ENCODE measurements at places on chromosomes 7 and 10.
A peak's percentile ranks its signal among the peaks of the same experiment; 100 is the strongest.

DNA sequence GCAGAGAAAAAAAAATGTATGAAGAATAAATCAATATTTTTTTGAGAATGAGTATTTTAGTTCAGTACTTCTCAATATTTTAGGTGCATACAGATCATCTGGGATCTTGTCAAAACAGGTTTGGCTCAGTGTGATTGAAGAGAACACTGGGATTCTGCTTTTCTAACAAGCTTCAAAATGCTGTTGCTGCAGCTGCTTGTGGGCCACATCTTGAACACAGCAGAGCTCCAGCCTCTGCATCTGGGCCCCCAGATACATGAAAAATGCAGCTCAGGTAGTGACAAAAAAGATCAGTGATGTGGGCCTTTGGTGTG lies 1177.1 kb upstream of the C7orf33 start:
- no peak for DNase-seq

DNA sequence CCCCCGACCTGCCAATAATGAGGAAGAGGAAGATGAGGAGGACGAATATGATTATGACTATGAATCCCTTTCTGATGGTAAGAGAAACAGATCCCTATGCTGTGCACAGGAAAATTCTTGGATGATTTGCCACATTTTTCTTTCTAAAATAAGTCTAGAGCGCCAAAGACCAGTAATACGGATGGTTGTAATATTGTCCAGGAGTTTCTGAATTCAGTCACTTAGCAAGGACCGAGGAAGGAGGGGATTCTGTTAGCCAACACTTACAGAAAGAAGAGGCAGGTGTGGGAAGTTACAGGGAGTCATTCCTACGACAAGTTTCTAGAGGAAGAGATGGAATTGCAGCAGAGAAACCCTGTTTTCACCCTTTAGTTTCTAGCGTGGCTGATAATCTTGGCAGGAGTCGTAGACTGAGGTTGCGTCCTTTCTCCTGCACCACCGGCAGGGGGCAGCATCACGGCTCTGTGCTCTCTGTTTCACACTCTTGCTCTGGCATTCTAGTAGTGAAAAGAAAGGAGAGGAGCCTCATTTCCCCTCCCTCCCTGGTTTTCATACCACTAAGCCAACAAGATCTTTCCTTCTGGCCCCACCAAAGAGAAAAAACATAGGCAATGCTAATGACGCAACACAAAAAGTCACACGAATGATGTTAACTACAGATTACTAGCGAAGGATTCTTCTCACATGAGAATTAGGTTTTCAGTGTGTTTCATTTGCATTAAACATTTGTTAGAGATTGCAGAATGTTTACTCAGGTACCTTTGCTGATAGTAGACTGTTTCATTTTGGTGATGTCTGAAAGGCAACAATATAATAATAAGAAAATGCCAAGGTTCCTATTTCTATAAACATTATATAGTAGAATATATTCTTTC lies 82.7 kb downstream of the NOC3L start:
- peak; percentile 66 for DNase-seq

GRCh38 chr7:88254721-88255424 lies 35.0 kb upstream of the SRI start:
- DNase-seq: no peak

DNA sequence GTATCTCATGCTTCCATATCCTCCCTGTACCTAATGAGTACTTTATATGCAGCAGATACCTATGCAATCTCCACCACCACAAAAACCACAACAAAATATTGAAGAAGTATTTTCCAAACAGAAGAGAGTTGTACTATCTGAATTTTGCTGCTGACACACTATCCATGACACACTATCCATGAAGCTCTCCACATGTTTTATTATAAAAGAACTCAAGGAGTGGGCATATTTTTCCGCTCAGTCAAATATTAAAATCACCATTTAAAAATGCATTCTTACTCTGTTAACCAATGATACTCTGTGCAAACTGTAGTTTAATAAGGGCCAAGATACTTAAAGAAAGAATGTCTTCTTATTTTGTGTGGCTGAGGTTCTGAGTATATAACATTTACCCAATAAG lies 2.8 kb downstream of the BET1 start:
- no peak for DNase-seq

DNA sequence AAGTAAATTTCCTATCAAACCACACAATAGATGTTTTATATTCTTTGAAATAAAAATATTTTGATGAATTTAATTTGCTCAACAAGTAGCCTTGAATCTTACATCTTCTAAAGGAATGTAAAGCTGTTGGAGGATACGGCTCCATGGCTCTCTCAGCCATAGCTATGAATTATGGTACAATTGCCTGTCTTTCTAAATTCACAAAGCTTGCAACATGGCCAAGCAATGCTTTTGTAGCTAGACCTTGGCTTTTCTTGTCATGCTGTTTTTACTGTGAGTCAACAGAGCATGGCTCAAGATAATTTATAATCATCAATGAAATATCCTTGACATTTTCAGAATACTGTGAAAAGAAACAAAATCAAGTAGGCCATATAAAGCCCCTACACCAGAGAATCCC lies 286.7 kb downstream of the CACNA2D1 start:
- no peak for DNase-seq

GRCh38 chr10:123301077-123301857 lies 147.1 kb downstream of the BUB3 start:
- DNase-seq: no peak

- no peak for DNase-seq
Observed at GRCh38 chr7:94513565-94513860, 3.9 kb downstream of the CASD1 start.

GRCh38 chr10:99667108-99667751 lies 7.9 kb downstream of the ENTPD7 start:
- no peak for DNase-seq

DNA sequence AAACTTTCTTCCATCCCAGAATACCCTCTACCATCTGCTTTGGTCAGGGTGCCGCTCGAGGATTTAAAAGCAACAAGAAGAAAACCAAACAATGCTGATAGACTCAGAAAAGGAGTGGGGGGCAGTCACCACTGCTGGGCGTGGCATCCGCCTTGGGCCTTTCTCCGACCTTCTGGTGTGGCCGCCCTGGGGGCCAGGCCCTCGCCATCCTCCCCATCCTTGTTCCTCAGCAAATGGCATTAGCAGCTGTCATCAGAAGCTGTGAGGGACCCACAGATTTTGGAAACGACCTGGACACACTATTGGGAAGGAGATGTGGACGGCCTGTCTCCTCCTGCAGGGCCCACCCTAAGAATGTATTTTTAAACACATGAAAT lies 4.0 kb downstream of the ZNF511 start:
- no peak for DNase-seq

- peak; percentile 1 for DNase-seq
Observed at GRCh38 chr10:10589540-10590303, 427.9 kb upstream of the CELF2 start.

GRCh38 chr7:93146472-93147141 lies 1.6 kb downstream of the SAMD9L start:
- DNase-seq: no peak

GRCh38 chr10:34207343-34207742 lies 607.8 kb downstream of the PARD3 start:
- no peak for DNase-seq

- DNase-seq: no peak
Observed at GRCh38 chr7:28225576-28225975, 45.0 kb upstream of the JAZF1 start.

- DNase-seq: no peak
Observed at GRCh38 chr10:50384238-50384637, 132.9 kb upstream of the ASAH2 start.

GRCh38 chr10:71512312-71512711 lies 115.6 kb downstream of the CDH23 start:
- no peak for DNase-seq

DNA sequence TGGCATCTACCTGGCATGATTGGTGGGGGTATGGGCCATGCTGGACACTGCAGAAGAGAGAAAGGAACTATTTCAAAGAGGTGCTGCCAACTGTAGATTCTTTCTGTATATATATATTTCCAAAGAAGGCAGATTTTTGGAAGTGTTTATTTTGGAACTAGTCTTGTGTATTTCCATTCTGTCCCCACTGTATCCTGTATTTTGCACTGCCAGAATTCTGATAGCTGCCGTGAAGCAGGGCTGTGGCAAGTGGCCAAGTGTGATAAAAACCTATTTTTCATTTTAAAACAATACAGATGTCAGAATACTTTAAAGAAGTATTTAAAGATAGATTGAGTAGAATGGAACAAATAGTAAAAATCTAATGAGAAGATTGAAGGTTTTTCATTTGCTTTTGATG lies 17.1 kb downstream of the MCU start:
- no peak for DNase-seq

DNA sequence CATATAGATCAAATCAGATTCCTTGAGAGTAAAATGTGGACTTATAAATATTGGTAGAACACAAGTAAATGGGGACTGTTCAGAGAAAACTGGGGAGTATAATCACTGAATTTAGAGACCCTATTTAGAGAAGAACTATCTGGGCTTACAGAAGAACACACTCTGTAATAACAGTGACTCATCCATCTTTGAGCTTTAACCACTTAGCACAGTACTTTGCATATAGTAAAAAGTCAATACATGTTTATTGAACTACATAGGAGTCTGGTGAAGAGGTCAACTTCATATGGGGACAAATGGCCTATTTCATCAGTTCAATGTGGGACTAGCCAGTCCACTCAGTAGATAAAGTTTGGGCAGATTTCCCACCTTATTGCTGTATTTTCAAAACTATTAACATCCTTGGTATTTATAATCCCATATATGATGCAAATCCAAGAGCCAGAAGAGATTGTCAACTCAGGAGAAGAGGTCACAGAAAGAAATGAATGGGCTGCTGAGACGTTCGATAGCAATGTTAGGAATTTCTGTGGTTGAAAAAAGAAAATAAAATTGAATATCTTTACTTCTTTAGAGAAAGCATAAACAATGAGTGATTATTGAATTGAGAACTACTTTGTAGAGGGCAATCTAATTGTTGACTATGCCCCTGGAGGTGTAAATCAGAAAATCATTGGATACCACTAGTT lies 119.3 kb upstream of the CACNA2D1 start:
- no peak for DNase-seq

DNA sequence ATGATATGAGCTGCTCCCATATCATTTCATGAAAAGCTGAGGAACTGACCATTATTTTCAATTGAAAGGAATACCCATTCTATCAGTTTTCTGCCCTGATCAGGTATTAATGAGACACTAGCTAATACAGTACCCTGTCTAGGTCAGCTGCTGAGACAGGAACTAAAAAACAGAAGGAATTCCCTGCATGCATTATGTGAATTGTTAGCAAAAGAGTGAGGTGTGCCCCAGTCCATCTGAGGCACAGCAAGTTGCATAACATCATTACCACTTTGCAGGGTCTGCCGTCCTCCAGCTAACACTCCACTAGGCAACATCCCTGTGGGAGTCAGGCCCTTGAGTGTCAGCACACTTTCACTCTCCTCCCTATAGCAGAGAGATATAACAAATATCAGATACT lies 11.1 kb upstream of the MSS51 start:
- no peak for DNase-seq

DNA sequence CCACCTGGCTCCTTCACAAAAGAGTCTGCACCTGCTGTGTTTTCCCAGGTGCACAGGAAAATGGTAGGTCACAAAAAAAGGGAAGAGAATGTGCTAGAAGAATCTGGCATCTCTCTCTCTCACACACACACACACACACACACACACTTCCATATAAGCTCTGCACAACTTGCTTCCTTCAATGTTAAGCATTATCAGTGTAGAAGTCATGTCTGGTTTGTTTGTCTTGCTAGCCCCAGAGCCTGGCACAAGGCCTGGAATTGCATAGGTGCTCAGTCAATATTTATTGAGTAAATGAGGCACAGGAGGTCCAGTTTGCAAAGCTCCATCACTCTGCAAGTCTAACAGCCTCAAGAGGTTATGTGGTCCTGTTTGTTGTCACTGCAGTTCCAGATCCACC lies 867.3 kb upstream of the AUTS2 start:
- no peak for DNase-seq

DNA sequence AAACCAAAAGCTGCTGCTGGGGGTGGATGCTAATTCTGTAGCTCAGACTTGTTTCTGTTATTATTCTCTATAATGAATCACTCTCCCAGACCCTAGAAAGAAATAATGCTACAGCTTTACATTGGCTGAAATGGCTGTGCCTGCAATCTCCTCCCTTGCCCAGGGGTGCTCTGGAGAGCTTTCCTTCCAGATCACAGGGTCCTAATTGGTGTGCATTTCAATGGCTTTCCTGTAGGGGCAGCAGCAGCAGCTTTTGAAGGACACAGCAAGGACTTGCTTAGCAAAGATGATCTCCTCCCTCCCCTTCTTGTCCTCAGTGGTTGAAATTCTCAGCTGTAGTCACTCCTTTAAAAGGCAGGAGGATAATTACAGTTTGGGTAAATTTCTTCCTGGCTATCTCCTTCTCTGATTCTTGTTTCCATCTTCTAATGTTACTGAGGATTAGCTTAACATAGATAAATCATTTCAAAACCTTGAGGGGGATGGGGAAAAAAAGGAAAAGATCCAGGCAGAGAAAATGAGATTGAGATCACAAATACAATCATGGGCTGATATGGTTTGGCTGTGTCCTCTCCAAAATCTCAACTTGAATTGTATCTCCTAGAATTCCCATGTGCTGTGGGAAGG lies 120.2 kb upstream of the CTTNBP2 start:
- DNase-seq: no peak

DNA sequence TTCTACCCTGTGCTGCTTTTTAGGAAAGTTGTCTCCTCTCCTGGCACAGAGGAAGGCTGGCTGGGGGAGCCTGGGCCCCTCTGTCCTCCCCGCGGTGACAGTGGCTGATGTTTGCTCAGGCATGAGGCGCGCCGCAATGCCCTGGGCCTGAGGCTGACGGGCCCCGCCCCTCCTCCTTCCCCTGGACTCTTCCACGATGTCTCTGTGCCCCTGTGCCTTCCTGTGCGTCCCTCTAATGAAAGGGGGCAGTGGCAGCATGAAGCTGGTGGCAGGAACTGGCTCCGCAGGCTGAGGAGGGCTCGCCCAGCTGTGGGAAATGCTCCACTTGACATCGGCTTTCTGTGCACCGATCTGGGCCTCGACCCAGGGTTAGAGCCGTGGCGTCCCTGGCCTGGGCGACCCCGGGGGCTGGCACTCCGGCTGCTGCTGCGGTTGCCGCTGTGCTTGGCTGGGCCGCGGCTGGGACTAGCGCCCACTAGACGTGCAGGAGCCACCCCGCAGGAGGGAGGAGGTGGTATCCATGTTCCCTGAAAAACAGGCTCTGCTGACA lies 67.9 kb downstream of the ZNF680 start:
- DNase-seq: no peak

- DNase-seq: no peak
Observed at GRCh38 chr7:28937103-28937502, 21.0 kb downstream of the TRIL start.
